ENCODE measurements at places on chromosomes 6 and 20.

DNA sequence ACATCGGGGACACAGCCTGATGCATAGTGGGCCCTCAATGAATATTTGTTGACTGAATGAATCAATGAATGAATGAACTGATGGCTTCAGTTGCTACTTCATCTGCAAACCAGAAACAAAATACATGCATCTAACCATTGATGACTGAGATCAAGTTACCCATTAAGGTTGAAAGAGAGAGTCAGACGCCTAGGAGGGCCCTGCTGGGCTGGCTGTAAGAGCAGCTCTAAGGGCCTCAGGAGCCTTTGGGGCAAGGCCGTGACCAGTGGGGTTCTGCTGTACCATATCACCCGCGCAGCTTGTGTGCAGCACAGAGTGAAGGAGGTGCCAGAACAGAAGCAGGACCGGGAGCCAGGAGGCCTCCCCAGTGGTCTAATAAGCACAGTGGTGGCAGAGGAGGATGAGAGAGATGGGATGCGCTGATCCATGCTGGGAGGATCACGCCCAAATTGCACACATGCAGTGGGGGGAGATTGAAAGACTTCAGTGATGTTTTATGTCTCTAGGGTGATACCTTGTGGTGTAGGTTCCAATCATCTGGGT is 96.1 kb upstream of the KCNG1 start:
- no peak for DNase-seq

- peak; percentile 44 for DNase-seq
Observed at GRCh38 chr6:32852018-32852843, 1.3 kb downstream of the TAP1 start.

DNA sequence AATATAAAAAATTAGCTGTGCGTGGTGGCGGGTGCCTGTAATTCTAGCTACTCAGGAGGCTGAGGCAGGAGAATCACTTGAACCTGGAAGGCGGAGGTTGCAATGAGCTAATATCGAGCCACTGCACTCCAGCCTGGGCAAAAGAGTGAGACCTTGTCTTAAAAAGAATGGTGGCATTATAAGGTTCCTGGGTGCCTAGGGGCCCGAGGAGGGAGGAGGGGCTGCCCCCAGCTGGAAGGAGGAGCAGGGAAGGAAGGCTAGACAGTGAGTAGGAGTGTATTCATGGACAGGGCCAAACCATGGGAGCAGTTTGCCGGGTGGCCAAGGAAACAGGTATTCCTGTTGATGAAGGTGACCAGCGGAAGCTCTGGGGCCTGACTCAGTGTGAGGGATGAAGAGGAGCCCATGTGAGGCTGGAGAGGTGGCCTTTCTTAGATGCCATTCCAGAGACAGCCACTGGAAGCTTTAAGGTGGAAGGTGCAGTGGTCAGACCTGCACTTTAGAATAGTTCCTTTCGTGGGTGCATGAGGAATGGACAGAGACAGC is 24.2 kb downstream of the MANBAL start:
- no peak for DNase-seq

GRCh38 chr6:31588871-31589650 is 3.0 kb downstream of the LST1 start:
- no peak for DNase-seq

DNA sequence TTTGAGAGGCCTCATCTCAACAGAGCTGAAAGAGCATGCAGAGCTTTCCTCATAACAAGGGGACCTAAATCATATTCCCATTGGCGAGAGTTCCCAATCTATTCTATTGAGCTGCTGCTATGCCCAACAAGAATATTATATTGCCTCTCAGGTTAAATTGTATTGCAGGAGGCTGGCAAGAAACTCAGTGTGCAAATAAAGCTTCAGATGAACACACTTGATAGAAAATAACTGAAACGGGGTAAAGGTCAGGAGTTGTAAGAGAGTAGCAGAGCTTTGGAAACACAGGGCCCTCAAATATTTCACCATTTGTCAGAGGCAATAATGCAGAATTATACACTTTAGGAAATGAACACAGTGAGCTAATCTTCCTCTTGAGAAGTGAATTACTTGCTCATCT is 364.3 kb upstream of the SPTLC3 start:
- no peak for DNase-seq

- no peak for DNase-seq
Observed at GRCh38 chr6:150076196-150076893, 7.4 kb upstream of the ULBP3 start.

- DNase-seq = no peak
Observed at GRCh38 chr6:53672237-53672636, 6.7 kb upstream of the KLHL31 start.

- DNase-seq = peak; percentile 50
Observed at GRCh38 chr20:63968928-63969760, 586 bp downstream of the ZNF512B start.

DNA sequence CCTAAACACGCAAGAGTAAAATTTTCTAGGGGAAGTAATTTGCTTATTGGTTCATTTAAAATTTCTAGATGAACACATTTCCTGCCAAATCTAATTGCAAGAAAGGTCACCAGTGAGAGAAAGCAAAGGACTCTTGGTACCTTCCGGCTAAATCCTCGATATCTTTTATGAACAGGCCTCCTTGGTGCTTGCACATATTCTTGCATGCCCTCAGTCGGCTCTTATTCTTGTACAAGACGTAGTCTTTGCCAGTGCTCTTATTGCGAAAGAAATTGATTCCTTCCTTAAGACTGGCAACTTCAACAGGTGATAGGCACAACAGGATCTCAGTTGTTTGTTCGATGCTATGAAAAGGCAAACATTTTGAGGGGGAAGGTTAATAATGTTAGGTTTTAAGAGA is 141.7 kb upstream of the CARMIL1 start:
- no peak for DNase-seq

Data from stimulated activated CD4-positive, alpha-beta T cell treated with anti-CD3 and anti-CD28 coated beads, Interleukin-12 subunit alpha, Interleukin-12 subunit beta, amount 100 ng/mL, for 4 hours (primary cell).